ENCODE measurements at places on chromosomes 6 and 20. TPM values are rescaled to one million over a fixed set of nuclear protein-coding genes. Genes with fewer than 3 reads are reported as not detected.

Gene ALDH8A1
- 0.85 TPM for total RNA-seq

Gene FAM83C
- not detected for total RNA-seq

Gene KHDC1
- total RNA-seq: 7.1 TPM

Gene CABLES2
- total RNA-seq: 8.6 TPM

Gene ZSCAN16
- 5.8 TPM for total RNA-seq

Gene UST
- total RNA-seq: 7.8 TPM

Gene RFX6
- total RNA-seq: not detected

Gene FOXS1
- total RNA-seq: not detected

Gene NRSN1
- total RNA-seq: not detected

Gene PDYN
- not detected for total RNA-seq

Gene MYO6
- total RNA-seq: 5.8 TPM

DNA sequence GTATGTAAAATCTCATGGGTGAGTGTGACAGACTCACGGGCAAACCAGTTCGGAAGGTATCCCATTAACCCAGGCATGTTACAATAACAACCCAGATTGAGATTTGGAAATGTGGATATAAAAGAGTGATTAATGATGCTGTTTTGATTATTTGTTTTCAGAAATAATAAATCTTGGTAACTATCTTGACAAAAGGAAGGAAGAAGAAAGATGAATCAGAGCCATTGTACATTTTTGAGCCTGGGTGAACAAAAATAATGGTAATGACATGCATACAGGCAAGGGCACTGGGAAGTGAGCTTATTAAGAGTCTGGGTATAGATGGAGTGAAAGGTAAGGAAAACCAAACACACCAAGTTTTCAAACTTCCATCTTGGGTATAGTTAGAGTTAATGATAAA is 862.0 kb downstream of the PHF3 start:
- no peak for DNase-seq

DNA sequence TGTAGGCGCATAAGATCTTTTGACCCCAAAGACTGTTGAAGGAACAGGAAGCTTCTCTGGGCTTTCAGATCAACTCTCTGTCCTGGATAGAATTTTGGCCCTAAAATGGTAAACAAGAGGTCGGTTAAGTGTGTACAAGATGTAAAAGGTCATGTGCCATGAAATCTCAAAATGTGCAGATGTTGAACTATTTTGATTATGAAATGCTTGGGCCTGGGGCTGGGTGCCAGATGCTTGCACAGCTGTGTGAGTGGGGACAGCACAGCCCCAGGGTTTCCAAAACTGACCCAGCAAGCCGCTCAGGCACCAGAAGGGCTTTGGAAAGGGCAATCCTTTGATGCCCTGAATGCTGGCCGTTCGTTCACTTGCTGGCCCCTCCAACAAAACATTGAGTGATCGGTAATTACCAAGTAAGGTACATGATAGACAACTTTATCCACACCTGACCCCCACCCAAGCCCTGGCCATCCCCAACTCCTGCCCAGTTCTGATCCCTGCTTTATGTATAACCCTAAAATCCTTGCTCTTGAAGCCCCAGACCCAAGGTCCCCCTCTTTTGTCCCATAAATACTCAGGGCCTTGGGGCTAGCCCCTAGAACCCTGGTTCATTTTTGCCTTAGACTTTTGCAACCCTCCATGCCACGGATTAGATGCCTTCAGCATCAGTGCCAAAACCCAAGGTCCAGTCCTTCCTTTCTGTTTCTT is 1.9 kb downstream of the TMEM239 start:
- DNase-seq: no peak

DNA sequence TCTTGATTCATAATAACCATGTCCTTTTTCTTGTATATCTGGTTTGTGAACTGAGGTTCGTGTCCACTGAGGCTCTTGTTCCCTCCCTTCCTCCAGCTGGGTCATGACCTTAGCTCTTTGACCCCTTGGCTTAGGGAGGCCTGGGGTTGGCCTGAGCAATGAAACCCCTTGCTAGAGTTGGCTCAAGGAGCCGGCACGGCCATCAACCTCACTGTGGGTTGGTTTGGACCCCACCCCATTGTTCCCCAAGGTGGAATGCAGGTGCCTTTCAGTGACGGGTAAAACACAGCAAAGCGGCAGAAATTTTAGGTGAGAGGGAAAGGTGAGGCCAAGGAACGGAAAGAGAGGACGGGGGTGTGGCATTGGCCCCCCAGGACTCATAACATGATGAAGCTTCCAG is 44.5 kb upstream of the PHACTR3 start:
- DNase-seq: no peak

GRCh38 chr6:161489626-161490306 is 215.9 kb upstream of the AGPAT4 start:
- DNase-seq: no peak

DNA sequence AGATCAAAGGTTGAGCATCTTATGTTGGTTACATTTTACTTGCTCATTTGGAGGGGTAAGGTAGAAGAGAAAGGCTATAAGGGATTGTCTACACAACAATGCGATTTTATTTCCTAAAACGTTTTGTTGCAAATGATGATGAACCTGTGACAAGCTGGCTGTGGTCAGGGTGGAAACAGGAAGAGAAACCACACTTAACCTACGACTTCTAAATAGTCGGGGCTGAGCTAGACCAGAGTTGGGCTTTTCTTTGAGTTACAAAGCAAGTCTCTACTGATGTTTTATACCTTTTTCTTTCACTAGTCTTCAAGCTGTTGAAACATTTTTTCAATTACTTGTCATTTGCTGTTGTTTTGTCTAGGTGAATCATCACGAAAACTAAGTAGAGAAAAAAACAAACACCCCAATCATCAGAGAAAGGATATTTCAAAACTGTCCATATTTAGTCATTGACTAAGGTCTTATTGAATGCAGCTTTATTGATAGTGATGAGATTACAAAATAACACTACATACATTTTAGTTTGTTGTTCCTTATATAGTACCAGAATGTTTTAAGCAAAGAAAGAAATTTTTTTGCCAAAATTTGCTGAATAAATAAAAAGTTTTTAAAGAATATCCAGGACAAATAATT is 18.0 kb downstream of the KLHL31 start:
- peak; percentile 48 for DNase-seq

DNA sequence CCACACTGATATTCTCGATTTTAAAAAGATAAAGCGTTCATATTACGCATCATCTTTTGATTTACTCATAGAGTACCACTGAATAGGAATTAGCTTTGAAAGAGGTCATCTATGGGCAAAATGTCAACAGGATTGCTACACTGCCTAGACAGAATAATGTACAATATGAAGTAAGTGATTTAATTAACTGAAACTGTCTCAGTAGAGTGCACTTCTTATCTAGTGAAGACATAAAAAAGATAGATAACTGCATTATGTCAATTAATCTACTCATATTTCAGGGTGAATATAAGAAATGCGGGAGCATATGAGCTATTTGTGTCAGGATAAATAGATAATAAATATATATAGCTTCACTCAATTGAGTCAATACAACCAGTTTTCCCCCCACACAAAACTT is 723.9 kb downstream of the EYS start:
- DNase-seq: no peak

GRCh38 chr6:48834706-48835105 is 628.3 kb downstream of the MMUT start:
- DNase-seq: no peak

- no peak for DNase-seq
Measured at GRCh38 chr6:138977646-138978167, 10.3 kb downstream of the REPS1 start.

DNA sequence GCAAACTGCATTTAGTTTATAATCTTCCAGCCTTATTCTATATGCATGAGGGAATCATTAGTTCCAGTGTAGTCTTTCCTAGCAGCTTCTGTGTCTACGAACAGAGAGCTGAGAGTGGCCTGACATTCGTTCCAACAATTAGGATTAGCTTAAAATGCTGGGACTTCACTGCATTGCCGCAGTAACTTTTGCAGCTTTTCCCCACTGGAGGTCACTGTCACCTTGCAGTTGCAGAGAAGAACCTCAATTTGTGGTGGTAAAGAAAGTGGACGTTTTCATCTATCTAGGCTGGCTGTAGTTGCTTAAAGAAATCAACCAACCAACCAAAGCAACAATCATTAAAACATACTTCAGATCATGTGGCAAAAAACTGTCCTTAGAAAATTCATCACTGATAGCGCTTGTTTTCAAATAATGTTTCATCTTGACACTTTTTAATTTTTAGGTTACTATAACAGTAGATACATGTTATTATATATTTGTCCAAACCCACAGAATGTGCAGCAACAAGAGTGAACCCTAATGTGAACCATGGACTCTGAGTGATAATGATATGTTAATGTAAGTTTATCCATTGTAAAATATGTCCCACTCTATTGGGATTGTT is 12.2 kb downstream of the MYLK4 start:
- peak; percentile 21 for DNase-seq

- DNase-seq: no peak
Measured at GRCh38 chr6:22221630-22222029, 75.2 kb downstream of the PRL start.

DNA sequence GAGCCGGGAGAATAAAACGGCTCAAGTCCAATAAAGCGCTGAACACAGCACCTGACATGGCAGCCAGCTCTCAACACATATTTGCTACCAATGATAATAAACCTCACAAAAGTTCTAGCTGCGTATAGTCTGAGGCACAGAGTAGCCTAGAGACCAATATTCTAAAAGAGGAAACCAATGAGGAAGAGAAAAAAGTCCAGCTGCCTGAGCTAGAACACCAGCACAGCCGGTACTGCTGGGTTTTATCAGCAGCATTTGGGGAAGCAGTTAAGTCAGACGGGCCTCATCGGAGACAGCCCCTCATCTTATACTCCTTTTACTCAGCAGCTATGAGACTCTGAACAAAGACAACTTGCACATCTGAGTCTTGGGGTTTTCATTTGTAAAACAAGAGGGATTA is 2.4 kb upstream of the RTF2 start:
- no peak for DNase-seq

- DNase-seq: no peak
Measured at GRCh38 chr6:75233092-75233615, 10.4 kb downstream of the COX7A2 start.

DNA sequence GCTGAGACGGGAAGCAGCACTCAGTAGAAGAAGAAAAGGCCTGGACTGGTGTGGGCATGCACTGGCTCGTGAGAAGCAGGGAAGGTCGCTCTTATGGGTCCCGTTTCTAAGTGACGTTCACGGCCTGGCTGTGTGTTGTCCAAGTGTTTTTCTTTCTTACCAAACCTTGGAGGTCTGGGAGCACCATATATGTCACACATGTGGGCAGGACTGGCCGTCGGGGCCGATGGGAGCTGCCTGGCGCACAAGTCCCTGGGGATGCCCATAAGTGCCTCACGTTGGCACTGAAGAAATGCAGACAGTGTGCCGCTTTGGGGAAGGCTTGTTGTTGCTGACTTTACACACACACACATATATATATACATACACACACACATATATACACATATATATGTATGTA is 86.0 kb upstream of the DUSP22 start:
- DNase-seq: no peak

DNA sequence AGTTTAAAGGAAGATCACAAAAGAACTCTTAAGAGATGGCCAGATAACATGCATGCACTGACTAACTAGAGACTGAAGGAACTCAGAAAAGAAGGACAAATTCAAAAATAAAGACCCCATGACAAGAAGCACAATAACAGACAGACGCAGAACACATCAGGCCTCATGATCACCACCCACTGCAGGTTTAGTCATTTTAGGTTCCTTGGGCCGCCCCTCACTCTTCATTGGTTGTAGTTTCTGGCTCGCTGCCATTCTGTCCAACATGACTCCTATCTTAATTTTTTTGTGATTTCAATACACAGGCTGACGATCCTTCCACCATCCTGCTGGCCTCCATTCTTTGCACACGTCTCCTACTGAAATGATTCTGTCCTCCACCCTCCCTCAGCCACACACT is 21.6 kb downstream of the STX7 start:
- DNase-seq: no peak

GRCh38 chr6:24874776-24875533 is 60.8 kb downstream of the RIPOR2 start:
- no peak for DNase-seq

GRCh38 chr6:12009876-12010634 is 2.1 kb upstream of the HIVEP1 start:
- no peak for DNase-seq
